ENCODE measurements at places on chromosomes 7 and 10.
A peak's percentile ranks its signal among the peaks of the same experiment; 100 is the strongest.

GRCh38 chr7:105790996-105791395 lies 85.4 kb downstream of the ATXN7L1 start:
- DNase-seq = no peak

DNA sequence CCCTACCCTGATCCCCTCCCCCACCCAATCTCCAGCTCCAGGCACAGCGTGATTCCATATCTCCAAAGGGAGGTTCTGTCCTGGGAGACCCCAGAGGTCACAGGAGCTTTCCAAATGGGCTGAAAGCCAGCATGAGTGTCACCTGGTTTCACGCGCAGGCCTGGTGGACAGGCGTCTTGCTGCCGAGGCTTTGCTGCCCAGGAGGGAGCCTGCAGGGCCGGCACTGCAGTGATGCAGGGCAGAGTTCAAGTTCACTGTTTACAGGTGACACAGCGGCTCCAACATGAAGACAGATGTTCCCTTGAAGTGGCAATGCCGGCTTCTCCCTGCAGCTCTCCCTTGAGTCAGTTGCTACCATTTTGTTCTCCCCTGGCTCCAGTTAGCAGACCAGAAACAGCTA lies 104.3 kb downstream of the TCERG1L start:
- peak; percentile 13 for DNase-seq

DNA sequence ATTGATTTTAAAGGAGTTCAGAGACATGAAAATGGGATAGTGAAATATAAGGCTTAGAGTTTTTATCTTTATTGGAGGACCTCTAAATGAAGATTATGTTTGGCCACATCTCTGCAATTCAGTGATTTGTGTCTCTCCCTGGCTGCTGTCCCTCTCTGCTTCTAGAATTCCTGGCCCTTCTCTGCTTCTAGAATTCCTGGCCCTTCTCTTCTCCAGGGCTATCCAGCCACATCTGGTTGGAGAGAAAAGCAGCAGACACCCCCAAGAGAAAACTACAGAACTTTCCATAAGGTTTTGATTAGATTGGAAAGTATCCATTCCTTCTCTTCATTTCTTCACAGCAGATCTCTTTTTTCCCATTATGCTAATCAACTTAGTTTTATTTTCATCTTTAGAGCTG lies 135.5 kb downstream of the NPY start:
- no peak for DNase-seq

GRCh38 chr10:79947787-79948424 lies 999 bp downstream of the SFTPD start:
- DNase-seq = no peak

DNA sequence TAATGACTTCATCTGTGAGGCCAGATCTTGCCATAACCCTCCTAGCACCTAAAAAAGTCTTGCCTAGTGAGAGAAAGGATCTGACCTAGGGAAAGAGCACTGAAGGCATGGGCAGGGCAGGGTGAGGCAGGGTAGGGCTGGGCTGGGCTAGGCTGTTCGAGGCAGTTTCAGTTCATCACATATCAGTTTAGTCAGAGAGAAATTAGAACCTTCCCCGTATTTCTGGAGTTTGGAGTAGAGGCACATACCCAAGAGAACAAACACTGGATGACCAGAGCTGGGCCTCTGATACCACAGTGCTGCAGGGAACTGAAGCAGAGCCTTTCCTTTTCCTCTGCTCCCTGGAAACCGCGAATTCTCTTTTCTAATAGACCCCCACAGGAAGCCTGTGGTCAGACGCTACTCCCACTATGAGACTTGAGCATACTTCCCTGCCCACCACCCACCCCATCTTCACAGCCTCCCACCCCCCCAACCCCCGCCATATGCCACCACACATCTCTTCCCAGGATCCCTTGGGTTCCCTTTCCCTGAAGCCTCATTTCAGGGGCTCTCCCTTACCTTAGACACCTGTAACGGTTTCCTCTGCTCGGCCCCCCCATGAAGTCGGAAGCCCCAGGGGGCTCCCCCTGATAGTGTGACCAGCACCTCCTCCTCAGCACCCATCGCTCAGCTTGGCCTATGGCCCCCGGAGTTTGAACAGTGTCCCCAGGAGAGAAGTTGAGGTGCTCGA lies 406 bp downstream of the SYNPO2L start:
- no peak for DNase-seq

GRCh38 chr7:36736899-36737211 lies 12.6 kb upstream of the AOAH start:
- no peak for DNase-seq

GRCh38 chr7:23928418-23928775 lies 218.4 kb downstream of the STK31 start:
- no peak for DNase-seq

GRCh38 chr7:19128856-19129255 lies 11.4 kb upstream of the TWIST1 start:
- no peak for DNase-seq

DNA sequence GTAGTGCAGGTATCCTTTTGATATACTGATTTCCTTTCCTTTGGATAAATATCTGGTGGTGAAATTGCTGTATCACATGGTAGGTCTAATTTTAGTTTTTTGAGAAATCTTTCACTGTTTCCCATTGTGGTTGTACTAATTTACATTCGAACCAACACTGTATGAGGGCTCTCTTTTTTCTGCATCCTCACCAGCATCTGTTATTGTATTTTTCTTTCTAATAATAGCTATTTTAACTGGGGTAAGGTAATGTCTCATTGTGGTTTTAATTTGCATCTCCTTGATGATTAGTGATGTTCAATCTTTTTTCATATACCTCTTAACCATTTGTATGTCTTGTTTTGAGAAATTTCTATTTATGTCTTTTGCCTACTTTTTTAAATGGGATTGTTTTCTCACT lies 335.4 kb upstream of the MTPN start:
- DNase-seq = no peak

DNA sequence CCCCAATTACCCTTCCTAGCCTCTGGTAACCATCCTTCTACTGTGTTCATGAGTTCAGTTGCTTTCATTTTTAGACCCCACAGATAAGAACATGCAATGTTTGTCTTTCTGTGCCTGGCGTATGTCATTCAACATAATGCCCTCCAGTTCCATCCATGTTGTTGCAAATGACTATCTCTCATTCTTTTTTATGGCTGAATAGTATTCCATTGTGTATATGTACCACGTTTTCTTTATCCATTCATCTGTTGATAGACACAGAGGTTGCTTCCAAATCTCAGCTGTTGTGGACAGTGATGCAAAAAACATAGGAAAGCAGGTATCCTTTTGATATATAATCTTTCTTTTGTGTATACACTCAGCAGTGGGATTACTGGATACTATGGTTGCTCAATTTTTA lies 51.2 kb downstream of the RAPGEF5 start:
- DNase-seq = no peak

DNA sequence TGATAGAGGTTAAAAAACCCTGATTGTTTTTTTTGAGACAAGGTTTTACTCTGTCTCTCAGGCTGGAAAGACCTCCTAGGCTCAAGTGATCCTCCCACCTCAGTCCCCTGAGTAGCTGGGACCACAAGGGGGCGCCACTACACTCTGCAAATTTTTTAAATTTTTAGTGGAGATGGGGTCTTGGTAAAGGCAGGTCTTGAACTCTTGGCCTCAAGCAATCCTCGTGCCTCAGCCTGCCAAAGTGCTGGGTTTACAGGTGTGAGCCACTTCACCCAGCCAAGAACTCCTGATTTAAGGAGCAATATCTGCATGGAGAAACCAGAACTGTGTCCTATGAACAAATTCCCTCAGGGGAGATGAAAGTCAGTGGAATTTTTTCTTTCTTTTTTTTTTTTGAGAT lies 7.3 kb upstream of the KLHDC10 start:
- DNase-seq = peak; percentile 90

- DNase-seq = no peak
Observed at GRCh38 chr7:30988351-30989005, 24.7 kb downstream of the GHRHR start.

DNA sequence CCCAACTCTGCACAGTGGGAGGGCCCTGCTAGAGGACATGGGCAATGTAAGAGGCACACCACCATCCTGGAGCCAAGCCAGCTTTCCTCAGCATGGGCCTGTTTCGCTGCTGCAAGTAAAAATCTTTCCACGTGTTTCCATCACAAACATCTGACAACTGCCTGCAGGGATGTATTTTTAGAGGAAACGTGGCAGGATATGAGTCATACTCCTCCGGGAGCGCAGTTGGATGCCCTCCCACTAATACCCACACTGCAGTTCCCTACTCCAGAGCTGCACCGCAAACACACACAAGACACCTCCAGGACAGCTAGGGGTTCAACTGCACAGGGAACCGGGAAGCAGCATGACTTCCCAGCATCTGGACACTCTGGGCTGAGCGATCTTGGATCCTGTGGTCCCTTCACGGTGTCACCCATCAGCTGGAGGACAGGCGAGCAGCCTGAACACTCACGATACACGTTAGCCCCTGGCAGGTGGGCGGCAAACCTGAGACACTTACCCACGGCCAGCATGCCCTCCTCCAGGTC lies 26.1 kb downstream of the PLAC9 start:
- DNase-seq = no peak

DNA sequence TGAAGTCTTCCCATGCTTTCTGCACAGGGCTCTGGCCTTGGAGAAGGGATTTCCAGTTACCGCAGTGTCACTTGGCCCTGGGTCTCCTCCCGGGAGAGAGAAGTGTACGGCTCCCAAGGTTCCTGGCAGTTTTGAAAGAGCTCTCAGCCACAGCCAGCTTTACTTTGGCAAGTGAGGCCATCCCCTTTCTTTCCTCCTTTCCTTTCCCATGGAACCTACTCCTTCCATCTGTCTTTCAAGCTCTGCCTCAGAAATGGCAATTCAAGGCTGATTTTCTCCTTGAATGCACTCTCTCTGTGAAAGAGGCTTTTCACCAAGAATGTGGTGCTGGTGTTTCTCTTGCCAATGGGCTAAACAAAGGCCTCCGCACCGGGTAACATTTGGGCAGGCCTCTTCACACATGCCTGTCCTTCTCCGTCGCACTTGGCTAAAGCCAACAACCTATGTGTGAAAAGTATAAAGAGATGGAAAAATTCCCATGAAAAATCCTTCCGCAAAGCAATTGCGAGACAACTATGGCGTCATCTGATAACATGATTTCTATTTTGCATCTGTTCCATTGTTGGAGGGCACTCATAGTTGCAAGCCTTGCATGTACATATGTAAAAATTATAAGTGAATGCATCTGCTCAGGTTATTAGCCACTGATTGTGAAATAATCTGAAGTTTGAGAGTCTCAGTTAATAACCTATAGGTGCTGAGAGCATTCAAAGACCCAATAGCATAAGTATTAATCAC lies 125.4 kb downstream of the PFKFB3 start:
- DNase-seq = no peak

- no peak for DNase-seq
Observed at GRCh38 chr7:2233926-2234325, 1.2 kb upstream of the MAD1L1 start.

- DNase-seq = no peak
Observed at GRCh38 chr7:117835016-117835664, 38.1 kb downstream of the CTTNBP2 start.

DNA sequence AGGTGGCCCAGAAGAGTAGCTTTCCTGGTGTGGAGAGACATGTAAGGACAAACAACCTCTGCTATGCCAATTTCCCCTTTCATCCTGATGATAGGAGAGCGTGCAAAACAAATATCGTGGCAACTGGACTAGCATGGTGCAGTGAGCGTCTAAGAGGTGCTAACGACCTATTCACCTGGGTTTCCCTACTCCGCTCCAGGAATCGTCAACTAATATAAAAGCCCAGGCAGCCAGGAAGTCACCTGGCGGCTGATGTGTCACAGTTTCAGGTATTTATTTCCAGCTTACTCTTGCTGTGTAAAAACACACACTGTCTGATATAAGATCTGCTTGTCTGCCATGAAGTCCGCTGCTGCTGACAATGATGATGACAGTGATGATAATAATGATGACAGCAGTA lies 56.5 kb upstream of the EFCAB10 start:
- no peak for DNase-seq

DNA sequence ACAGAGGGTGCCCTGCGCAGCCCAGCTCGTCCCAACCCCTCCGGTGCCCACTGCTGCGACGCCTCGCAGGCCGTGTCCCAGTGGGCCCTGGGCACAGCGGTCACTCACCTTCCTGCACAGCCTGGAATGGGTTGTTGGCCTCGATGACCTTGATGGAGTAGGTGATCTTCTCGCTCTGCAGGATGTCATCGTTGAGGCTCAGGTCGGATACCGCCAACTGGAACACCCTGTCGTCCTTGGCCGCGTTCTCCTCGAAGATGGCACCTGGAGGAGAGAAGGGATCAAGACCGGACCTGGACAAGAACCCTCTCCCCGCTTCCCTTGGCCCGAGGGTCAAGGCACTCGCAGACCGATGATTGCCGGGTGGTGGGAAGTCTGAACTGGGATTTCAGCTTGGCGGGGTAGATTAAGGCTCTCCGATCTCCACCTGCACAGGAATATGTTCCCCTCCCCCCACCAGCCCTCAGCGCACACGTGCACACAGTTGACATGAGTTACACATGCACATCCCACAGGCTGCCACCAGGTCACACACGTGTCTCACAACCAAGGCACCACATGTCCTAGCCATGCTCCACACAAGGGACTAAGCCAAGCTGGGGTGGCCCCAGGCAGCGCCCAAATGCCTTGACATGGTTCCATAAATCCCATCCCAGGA lies 2.6 kb downstream of the GRID1 start:
- peak; percentile 58 for DNase-seq

GRCh38 chr7:98323597-98324322 lies 42.3 kb downstream of the BRI3 start:
- no peak for DNase-seq

DNA sequence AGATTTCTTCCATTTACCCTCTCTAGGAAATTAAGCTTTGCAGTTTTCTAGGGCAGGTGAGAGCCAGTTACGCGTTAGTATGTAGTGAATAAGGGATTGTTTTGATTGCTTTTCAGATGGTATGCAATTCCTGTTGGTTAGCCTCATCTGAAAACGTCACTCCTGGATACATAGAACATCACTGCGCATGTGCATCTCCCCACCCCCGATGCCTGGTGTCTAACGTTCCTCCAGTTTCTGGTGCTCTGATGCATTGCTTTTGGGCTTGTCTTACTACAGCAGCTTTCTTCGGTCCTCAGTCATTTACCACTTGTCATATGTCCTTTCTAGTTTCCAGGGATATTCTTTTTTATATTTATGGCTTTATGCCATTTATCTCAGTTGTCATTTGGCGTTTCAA lies 22.5 kb downstream of the MLLT10 start:
- no peak for DNase-seq

DNA sequence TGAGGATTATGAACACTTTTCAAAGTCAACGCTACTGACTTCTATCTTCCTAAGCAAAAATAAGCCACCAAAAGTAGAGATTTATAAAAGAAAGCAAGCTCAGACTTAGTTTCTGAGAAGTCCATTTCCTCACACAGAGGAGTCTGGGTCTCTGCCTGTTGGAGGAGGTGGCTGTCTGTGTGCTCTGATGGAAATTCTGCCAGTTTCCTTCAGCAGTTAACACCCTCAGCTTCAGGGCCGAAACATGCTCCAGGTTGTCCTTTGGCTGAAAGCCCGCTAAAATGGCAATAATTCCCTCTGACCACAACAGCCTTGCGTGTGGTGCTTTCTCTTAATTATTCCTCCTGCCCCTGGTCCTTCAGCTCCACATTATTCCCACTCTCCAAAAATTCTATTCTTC lies 127.8 kb upstream of the LAMB4 start:
- DNase-seq = no peak

GRCh38 chr10:85598646-85599045 lies 767.9 kb downstream of the GRID1 start:
- DNase-seq = no peak

Data from activated effector memory CD4-positive, alpha-beta T cell treated with anti-CD3 and anti-CD28 coated beads, Interleukin-2, amount 50 U/mL, for 16 hours (primary cell).